ENCODE measurements at places on chromosomes 16 and 17.

GRCh38 chr17:21176773-21177395 lies 37.1 kb downstream of the TMEM11 start:
- no peak for DNase-seq

DNA sequence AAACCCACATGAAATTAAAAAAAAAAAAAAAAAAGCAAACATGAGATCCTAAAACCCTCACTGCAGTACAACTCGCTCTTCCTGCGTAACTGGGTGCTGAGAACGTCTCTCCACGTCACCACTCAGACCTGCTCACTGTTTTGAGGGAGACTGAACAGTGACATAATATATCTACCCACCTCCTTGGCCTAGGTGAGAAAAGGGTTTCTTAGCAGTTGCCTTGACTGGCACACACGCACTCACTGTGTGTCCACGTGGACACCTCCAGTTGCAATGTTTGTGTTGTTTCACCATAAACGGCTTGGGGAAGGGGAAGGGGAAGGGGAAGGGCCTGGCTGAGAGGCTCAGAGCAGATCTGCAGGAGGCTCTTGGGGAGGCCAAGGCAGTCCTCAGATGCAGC lies 32.0 kb downstream of the FANCA start:
- no peak for DNase-seq

GRCh38 chr16:17289674-17290635 lies 180.8 kb downstream of the XYLT1 start:
- DNase-seq, result no peak

- no peak for DNase-seq
Observed at GRCh38 chr16:48212033-48212432, 32.1 kb upstream of the LONP2 start.

- no peak for DNase-seq
Observed at GRCh38 chr16:5951486-5951885, 853.9 kb upstream of the EEF2KMT start.

GRCh38 chr17:66791347-66791746 lies 43.6 kb upstream of the CACNG5 start:
- DNase-seq, result no peak

DNA sequence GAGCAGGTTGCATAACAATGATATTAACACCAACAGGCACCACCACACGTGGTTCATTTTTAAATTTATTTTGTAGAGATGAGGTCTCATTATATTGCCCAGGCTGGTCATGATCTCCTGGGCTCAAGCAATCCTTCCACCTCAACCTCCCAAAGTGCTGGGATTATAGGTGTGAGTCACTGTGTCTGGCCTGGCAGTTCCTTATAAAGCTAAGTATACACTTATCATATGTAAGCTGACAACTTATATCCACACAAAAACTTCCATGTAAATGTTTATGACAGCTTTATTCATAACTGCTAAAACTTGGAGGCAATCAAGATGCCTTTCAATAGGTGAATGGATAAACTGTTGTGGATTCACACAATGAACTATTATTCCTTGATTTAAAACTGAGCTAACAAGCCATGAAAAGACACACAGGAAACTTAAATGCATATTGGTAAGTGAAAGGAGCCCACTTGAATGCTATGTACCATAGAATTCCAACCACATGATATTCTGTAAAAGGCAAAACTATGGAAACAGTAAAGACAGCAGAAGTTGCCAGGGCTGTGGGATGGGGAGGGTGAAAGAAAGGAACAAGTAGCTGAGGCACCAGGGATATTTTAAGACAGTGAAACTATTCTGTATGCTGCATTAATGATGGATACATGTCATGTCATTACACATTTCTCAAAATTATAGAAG lies 156.5 kb upstream of the KCNJ18 start:
- no peak for DNase-seq

- DNase-seq, result no peak
Observed at GRCh38 chr16:11084876-11085485, 140.6 kb downstream of the CLEC16A start.

GRCh38 chr17:7557775-7558543 lies 591 bp upstream of the TNFSF13 start:
- peak; percentile 91 for DNase-seq

DNA sequence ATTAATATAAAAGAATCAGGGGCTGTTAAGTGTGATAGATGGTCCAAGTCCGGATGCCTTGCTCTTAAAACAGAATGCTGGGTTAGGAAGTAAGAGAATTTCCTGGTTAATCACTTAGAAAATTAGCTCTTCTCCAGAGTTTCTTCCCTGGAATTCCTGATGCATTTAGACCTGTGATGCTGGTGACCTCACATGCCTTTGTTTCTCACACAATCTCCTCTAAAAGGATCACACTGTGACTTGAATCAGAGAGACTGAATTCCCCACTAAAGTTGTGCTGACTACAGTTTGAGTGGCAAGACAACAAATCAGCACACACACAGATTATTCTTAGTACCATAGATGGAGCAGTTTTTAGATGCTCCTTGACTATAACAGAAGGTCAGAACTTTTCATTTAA lies 4.4 kb upstream of the RNF43 start:
- DNase-seq, result no peak

DNA sequence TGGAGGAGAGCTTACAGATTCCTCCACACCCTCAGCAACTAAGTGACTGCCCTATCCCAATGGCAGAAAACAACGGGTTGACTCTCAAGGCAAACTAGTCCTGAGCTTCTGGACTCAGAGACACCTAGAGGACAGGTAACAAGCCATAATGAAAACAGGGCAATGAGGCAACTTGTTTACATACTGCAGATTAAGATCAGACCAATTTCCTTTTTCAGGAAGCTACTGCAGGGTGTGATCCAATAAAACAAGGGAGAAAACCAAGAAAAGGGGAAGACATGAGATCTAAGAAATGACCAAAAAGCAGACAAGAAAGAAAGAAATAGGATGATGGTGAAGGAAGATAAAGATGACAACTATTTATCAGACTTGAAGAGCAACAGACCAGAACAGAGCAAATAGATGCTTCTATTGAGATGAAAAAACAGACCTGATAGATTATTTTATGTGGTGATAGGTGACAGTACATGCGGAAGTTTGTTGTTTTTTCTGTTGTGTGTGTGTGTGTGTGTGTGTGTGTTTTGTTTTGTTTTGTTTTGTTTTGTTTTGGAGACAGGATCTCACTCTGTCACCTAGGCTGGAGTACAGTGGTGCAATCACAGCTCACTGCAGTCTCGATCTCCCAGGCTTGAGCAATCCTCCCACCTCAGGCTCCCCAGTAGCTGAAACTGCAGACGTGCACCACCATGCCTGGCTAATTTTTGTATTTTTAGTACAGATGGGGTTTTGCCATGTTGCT lies 120.7 kb downstream of the GAS7 start:
- no peak for DNase-seq

- no peak for DNase-seq
Observed at GRCh38 chr17:2388020-2388682, 12.7 kb downstream of the MNT start.

GRCh38 chr16:23676924-23677480 lies 1.7 kb upstream of the PLK1 start:
- no peak for DNase-seq

GRCh38 chr17:77499699-77500435 lies 359.1 kb downstream of the SEC14L1 start:
- DNase-seq, result no peak

DNA sequence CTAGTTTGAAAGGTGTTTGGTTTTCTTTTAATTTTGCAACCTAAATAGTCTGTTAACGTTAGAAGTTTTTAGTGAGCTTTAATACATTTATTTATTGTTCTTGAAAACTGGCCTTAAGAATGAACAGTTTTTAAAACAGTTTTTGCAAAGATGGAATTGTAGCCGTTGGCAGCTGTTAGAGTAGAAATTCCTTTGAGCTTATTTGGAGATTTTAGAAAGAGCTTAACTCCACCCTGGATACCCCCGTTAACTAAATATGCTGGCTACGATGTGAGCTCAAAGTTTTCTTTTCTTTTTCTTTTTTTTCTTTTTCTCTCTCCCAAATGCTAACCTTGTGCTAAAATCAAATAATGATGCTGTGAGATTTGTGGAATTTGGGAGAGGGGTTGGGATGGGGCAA lies 75.2 kb downstream of the COX10 start:
- no peak for DNase-seq

DNA sequence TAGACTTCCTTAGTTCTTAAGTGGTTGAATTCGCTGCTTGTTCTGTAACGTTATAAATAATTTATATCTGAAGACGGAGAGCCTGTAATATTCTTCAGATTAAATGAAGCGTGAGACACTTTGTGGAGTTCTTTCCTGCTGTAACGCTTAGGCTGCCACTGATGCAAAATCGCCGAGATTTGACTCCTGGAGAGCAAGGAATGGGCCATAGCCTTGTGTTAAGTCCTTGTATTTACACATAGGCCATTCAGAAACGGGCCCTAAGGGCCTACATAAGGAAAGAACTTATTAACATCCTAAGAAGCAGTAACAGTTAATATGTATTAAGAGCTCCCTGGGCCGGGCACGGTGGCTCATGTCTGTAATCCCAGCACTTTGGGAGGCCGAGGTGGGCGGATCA lies 936 bp downstream of the EMC6 start:
- no peak for DNase-seq

DNA sequence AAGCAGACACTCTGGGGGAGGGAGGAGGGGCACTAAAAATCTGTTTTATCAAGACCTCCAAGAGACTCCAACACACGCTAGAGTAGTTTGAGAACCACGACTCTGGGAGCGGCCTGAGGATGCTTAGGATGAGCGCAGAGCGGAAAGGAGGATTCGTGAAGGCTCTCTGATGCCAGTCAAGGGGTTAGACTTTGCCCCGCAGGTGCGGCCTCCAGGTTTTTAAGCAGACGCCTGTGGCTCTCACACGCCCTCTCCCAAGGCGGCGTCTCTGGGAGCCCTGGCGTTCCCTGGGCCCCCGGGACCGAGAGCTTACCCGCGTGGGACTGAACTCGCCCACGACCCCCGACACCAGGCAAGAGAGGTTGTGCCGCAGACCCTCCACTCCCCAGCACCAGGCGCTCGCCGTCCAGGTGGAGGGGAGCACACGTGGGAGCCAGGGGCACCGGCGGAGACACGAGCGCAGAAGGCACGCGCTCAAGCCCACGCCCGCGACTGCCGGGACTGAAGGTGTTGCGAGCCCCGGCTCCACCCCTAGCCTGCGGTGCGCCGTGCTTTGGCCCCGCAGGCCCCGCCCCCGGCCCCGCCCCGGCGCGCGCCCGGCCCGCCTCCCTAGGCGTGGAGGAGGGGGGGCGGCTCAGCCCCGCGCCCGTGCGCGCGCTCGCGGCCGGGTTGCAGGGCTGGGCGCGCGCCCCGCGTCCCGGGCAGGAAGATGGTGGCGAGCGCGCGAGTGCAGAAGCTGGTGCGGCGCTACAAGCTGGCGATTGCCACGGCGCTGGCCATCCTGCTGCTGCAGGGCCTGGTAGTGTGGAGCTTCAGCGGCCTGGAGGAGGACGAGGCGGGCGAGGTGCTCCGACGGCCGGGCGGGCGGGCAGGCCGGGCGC lies at the start of gene XYLT2:
XYLT2 (plus strand) TSS at position 695 of the 881 bp plus-strand sequence; CDS start at position 710, 15 bp downstream.
- DNase-seq, result peak; percentile 87

DNA sequence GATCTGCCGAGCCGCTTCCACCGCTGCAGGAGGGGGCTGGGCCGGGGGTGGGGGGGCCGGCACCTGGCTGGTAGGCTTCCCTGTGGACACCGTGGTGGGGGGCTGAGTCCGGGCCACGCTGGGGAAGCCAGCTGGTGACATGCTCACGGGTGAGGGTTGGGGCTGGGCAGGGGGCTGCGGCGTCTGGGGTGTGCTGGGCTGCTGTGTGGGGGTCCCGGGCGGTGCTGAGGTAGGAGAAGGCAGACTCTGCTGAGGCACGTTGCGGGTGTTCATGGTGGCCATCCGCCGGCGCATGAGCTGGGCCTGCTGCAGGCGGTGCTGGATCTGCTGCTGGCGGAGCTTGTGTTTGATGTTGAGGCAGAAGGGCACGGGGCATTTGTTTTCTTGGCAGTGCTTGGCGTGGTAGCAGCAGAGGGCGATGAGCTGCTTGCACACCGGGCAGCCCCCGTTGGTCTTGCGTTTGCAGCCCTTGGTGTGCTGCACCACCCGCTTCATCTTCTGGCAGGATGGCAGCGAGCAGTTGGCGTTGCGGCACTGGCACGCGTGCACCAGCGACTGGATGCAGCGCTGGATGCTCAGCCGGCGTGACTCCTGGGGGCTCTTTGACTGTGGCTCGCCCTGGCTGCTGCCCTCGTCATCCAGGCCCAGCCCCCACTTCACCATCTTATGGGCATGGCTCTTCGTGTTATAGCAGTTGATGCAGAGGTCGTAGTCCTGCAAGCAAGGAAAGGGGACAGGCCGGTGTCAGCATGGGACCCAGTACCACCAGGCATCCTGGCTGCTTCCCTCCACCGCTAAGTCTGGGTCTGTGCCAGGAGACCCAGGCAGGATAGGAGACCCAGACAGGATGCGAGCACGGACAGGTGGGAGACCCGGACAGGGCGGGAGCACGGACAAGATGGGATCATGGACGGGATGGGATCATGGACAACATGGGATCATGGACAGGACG lies 12.1 kb upstream of the TRAP1 start:
- no peak for DNase-seq

DNA sequence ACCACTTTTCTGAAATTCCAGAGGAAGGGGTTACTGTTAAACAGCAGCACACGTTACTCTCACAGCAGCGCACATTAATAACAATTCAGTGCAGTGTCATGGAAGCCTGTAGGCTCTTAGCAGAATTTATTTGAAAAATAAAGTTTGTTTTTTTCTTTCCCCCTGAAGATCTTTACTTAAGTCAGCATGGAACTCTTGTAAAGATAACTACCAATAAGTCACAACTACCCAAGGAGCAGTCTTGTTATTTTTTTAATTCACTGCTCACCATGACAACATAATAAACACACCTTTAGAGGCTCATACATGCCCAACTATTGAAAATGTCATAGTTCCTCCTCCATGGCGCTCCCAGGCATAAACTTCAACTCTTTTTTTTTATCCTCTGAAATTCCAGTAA lies 31.8 kb upstream of the PSMD7 start:
- no peak for DNase-seq

DNA sequence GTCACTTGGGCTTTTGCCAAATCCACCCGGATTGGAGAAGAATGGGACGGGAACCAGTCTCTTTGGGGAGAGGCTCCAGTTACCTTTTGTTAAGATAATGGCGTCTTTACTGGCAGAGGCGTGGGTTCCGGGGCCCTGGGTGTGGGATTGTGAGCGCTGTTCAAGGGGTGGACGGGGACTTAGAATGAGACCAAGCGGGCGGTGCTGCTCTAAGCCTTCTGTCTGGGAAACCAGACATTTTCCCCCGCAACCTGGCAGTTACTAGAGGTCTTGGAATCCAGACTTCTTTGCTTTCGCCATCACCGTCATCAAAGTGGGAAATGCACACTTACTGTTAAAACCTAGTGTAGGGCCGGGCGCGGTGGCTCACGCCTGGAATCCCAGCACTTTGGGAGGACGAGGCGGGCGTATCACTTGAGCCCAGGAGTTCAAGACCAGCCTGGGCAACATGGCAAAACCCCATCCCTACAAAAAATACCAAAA lies 706 bp downstream of the TEN1 start:
- no peak for DNase-seq

DNA sequence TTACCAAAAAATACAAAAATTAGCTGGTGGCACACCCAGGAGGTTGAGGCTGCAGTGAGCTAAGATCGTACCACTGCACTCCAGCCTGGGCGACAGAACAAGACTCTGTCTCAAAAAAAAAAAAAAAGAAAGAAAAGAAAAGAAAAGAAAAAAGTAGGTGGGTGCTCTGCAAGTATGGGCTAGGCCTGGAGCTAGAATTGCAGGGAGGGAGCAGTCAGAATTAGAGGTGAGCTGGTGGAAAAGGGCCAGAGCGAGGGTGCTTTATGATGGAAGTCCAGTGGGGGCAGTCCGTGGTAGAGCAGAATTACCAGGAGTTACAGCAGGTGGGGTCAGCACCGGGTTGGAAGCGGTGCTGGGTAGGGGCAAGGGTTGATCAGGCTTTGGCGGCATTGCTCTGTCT lies 57.0 kb upstream of the KDM6B start:
- no peak for DNase-seq
